ENCODE measurements at places on chromosomes 2 and 18.

DNA sequence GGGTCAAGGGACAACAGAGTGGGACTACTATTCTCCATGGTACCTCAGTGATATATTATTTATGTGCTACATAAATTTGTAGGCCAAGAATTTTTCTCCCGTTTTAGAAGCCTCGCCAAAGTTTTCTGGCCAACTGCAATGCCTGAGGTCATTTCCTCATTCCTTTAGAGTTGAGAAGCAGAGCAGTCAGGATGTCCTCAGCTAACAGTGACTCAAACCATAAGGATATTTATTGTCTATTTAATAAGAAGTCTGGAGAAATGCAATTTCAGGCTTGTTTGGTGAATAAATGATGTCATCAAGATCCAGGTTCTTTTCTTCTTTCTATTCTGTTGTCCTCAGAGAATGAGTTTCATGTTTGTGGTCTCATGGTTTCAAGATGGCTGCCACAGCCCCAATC is 91.0 kb downstream of the ADCYAP1 start:
- no peak for DNase-seq

GRCh38 chr2:10083046-10083445 is 2.8 kb upstream of the CYS1 start:
- DNase-seq = no peak

DNA sequence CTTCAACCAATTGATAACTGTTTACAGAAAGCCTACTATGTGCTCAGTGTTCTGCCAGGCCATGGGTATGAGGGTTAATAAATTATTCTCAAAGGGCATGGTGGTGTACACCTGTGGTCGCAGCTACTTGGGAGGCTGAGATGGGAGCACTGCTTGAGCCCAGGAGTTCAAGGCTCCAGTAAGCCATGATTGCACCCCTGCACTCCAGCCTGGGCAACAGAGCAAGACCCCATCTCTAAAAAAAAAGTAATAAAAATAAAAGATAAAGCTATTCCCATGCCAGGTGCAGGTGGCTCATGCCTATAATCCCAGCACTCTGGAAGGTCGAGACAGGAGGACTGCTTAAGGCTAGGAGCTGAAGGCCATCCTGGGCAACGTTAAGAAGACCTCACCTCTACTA is 8.0 kb downstream of the SPRED2 start:
- no peak for DNase-seq

- DNase-seq = no peak
Measured at GRCh38 chr18:21853016-21853415, 112.4 kb downstream of the MIB1 start.

- DNase-seq = no peak
Measured at GRCh38 chr2:168928113-168928831, 27.2 kb downstream of the G6PC2 start.

GRCh38 chr2:43465234-43465633 is 130.6 kb downstream of the THADA start:
- DNase-seq = no peak

- no peak for DNase-seq
Measured at GRCh38 chr2:150100834-150101233, 386.6 kb downstream of the RND3 start.

DNA sequence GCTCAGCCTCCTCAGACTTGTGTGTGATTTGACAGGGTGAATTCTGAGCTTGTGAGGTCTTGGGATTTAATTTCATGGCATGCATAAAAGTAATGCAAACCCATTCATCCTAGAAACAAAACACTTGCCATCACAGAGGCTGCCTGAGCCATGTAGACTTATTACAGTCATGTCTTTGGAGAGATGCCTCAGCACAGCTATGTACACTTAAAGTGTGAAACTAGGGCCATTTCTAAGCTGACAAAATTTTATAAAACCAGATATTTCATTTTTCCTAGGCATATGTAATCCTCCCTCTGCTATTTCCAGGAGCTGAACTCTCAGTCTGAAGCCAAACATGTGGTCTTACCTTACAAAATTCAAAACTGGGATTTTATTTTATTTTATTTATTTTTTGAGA is 322.2 kb upstream of the SPHKAP start:
- no peak for DNase-seq

GRCh38 chr2:164868563-164869419 is 27.2 kb upstream of the COBLL1 start:
- DNase-seq = no peak

GRCh38 chr2:60549238-60549927 is 4.1 kb downstream of the BCL11A start:
- DNase-seq = no peak

GRCh38 chr2:208306291-208306690 is 40.2 kb downstream of the PIKFYVE start:
- DNase-seq = no peak

- no peak for DNase-seq
Measured at GRCh38 chr18:10122988-10123950, 209.5 kb downstream of the VAPA start.

- DNase-seq = no peak
Measured at GRCh38 chr2:30404319-30405259, 42.5 kb upstream of the LCLAT1 start.

DNA sequence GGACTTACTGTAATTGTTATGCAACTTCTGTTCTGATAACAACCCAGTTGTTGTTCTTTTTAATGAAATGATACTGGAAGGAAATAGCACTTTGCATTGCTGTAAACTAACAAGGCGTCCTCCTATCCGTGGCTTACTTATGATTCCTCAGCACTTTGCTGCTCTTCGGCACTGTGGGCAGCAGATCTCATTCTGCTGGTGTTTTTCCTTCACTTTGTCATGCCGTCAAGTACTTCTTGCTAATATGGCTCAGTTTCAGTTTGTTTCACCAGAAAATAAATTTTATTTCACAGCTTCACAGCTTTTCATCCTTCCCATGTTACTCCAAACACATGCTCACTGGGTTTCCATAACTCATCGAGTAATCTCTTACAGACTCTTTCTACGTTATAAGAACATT is 289.3 kb downstream of the MEIS1 start:
- no peak for DNase-seq

DNA sequence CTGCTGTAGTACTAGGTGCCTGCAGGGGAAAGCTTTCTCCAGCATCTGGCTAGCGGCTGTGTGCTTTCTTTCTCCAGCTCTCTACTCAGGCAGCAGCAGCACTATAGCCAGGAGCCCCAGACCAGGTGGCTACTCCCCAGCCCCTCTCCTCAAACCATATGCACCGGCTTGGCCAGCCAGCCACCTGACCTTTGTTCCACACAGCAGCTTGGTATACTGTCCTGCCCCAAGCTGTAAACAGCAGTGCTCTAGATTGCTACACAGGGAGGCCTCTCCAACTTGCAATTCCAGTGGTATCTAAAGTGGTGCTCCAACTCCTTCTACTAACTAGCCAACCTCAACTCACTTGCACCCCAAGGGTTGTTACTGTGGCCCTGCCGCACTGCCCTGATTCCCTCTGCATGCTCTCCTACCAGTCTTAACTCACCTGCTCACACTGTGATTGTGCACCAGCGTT is 19.6 kb downstream of the LDAH start:
- no peak for DNase-seq

DNA sequence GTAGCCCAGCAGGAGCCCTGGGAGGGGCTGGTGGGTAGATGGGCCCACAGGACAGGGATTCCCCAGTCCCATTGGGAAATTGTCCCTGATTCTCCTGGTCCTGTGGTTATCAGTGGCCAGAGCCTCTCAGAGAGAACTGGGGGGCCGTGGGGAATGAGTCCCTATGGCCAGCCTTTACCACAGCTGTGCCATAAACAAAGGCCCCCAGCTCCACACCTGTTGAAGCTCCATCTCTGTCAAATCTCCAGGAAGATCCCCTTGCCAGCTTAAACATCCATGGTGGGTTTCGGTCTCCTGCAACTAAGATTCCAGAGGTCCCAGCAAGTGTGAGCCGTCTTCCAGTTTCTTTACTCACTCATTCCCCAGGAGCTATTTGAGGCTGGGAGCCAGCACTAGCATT is 897.1 kb downstream of the LRRTM4 start:
- no peak for DNase-seq

DNA sequence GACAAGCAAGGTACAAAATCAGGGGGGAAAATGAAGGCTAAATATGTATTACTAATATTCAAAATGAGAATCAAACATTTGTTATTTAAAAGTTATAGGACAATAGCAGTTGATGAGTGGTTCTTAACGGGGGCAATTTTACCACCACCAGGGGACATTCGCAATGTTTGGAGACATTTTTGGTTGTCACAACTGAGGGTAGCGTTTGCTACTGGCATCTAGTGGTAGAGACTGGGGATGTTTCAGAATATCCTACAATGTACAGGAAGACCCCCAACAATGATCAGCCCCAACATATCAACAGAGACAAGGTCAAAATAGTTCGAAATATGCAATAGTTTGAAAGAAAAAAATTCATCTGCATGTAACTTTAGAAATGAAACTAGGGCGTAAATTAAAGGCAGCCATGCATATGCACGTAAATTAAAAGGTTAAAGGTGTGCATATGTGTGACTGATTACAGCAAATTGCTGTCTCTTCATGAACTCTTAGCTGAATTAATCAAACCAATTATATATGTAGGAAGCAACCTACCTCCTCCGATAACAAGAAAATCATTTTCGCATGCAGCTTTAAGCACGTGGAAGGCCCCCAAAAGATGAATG is 61.2 kb upstream of the CUL3 start:
- no peak for DNase-seq

GRCh38 chr2:38581193-38582147 is 21.3 kb downstream of the HNRNPLL start:
- DNase-seq = no peak

GRCh38 chr2:138291805-138292204 is 209.8 kb upstream of the SPOPL start:
- DNase-seq = no peak

DNA sequence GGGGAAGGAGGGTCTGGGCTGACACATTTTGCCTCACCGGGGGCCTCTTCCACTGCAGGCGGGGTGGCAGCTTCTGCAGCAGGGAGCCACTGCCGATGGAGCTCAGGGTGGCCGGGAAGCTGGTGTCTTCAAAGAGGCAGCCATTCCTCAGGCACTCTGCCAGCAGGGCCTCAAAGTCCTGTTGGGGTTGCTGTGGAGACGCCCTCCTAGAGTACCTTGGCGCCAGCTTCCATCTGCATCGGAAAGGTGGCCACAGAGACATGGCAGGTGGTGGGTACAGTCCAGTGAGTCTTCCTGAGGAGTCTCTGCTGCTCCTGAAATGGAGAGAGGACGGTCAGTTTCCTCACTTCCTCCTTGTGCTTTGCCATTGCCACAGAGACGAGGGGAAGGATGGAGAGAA is 12.1 kb downstream of the CAPN14 start:
- DNase-seq = no peak

DNA sequence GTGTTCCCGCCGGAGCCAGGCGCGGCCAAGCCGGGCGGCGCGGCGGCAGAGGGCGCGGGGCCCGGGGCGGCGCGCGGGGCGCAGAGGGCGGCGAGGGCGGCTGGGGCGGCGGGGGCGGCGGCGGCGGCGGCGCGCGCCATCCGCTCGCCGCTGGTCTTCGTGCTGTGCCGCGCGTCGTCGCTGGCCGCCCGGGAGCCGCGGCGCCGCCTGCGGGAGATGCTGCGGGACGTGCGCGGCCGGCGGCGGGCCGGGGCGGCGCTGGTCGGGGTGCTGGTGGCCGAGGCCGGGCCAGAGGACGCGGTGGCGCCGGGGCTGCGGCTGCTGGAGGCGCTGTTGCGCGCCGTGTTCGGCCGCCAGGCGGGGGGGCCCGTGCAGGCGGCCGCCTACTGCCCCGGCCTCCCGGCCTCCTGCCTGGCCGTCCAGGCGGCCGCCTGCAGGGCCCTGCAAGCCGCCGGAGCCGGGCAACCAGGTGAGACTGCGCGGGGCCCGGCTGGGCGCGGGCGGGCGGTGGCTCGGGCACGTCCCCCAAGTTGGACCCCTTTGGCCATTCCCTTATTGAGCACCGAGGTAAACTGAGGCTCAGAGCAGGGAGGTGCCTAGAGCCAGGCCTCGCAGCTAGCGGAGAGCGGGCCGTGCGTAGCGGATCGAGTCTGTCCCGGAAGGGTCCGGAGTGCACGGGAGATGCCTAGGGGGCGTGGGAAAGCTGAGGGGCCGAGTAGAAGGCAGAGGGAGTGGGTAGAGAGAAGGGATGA is 584 bp downstream of the C2orf72 start:
- no peak for DNase-seq

DNA sequence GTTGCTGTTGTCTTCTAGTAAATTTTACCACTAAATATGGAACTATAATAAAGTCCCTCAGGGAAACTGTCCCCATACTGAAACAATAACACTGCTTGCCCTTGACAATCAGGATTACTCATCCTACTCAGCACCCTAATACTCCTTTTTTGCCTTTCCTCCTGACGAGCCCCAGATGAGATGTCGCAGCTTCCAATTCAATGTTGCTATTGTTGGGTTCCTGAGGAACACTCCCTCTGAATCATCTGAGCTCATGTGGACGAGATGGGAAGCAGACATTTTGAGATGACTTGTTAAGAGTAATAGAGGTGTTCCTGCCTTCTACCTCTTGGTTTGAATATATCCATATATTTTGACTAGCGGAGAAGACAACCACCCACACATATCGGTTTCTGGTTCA is 187.8 kb upstream of the FAM98A start:
- no peak for DNase-seq

- no peak for DNase-seq
Measured at GRCh38 chr2:140893685-140894084, 1237.1 kb downstream of the LRP1B start.

DNA sequence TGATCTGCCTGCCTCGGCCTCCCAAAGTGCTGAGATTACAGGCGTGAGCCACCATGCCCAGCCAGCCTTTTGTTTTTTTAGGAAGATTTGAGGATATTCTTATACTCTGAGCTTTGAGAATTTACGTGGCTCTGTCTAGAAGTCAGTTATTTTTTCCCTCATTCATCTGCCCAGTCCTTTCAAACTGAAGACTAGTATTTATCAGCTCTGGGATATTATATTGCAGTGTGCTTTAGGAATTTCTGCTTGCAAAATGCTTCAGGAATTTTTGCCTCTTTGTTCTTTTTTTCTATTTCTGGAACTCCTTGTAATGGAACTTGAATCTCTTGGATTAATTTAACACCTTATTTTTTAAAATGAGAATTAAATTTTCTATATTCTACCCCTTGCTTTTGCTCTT is 22.6 kb downstream of the ACSL3 start:
- no peak for DNase-seq

- DNase-seq = no peak
Measured at GRCh38 chr2:239146011-239146641, 254.7 kb downstream of the HDAC4 start.

GRCh38 chr2:68031542-68032160 is 31.2 kb downstream of the C1D start:
- DNase-seq = no peak
